Osteocyte (in vitro differentiated cells): ENCODE measurements at places on chromosomes 16 and 17. TPM values are rescaled to one million over a fixed set of nuclear protein-coding genes. Genes with fewer than 3 reads are reported as not detected.

DNA sequence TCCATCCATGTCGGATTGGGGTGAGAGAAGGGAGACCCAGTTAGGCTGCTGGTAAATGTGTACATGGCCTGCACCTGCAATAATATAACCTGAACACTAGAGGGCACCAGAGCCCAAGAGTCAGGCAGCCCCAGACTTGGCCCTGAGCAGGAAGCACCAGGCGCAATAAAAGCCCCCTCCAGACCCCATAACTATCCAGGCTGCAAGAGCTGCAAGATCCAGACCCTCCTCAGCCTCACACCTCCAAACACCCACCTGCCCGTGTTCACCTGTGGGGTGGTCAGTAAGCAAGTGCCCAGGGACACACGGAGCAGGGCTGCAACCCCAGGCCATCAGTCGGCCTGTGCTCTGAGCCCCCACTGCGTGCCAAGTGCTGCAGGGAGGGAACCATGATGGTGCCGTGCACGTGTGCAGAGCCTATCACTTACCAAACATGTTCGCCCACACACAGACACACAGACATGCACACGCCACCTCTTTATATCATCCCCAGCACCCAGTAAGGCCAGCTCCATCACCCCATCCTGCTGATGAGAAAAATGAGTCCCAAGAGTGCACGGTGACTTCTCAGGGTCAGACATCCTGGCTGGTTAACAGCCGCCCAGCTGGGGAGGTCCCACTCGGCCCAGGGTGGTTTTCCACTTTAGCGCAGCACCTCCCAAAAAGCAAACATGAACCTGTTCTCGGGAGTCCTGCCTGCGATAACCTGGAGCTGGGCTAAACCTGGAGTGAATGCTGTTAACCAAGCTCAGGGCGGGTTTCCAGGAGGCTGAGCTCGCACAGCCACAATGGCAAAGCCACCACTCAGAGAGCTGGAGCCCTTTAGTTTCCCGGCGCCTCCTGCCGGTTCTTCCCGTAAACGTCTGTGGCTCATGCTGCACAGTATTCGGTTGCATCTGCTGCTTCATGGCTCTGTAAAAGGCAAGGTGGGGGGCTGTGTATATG is 439.8 kb downstream of the SOX9 start:
- no peak for DNase-seq

DNA sequence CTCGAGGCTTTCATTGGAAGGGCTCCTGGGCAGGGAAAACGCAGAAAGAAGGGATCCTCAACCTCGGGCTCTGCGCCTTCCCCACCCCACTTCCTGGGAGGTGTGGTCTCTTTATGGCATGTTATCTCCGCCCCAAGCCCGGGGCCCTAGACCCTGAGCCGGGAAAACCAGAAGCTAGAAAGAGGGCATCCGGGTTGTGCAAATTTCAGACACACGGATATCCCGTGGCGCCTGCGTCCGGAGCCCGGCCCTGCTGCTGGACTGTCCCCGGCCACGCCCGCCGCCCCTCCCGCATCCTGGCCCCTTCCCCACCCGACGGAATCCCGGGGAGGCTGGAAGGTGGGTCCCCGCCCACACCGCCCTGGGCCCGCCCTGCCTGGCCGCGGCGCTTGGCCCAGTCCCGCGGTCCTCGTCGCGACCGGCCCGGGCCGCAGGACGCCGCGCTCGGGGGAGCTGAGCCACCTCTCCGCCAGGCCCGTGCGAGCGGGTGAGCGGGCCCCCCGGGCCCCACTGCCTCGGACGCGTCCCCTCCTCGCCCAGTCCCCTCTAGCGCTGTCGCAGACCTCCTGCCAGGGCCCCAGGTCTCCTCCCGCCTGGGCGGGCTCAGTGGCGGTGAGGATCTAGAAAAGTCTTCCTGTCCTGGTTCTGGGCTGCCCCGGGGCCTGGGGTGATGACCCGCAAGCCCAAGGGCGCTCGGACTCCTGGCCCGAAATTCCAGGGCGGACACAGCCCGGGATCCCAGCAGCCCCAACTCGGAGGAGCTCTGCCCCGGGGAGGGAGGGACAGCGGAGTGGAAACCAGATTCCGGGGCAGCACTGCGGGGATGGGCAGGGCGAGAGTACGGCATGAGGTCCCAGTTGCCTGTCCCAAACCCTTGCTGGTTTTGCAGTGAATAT is at the start of gene SLC16A5:
TSS of gene SLC16A5 (plus strand) at position 397 of the 896 bp plus-strand sequence. CDS start 5,683 bp downstream, outside the sequence.
- DNase-seq: peak; percentile 90

GRCh38 chr17:66633317-66633965 is 201.5 kb upstream of the CACNG5 start:
- no peak for DNase-seq

DNA sequence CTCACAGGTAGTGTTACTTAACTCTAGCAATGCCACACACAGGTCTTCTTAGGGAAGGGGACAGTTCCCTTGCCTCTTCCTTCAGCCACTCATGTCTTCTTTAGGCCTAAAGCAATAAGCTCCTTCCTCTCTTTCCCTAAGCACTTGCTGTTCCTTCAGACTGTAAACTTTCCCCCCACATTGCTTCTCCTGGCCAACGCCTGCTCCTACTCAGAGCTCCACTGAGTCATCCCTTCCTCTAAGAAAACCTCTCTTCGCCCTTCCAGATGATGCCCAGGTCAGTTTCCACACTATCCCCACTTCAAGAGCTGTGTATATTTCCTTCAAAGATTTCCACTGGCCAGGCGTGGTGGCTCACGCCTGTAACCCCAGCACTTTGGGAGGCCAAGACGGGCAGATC is 12.5 kb upstream of the EPOP start:
- no peak for DNase-seq

GRCh38 chr16:55571191-55571897 is 4.9 kb downstream of the CAPNS2 start:
- no peak for DNase-seq

DNA sequence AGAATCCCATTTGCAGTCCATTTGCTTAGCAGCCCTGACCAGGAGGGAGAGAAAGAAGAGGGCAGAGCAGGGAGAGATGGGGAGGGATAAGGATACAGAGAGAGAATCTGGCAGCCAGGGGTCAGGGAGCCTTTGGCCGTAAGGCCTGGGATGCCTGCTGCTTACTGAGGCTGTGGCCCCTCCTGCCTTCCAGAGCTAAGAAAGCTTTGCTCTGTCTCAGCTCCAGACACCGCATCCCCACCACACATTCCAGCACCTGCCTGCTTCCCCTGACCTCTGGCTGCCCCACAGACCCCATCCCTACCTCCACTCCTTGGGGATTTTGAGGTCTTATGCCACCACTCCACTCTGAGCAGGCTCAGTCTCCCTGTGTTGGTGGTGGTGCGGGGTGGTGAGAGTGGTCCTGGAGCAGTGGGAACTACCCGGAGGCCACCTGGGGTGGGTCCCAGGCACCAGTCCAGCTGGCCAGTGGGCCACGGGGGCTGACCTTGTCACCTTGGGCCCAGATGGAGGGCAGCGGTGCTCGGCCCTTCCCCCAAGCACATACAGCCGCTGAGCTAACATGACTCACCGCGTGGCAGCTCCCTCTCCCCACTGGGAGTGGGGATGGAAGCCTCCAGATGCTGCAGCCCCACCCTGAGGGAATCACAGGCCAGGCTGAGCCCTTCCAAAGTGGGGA is 58.3 kb downstream of the RAI1 start:
- no peak for DNase-seq

Gene ATP2A3
- total RNA-seq: not detected in 2 replicates

Gene ABCA10
- 1.7 and 1.8 TPM in 2 replicates for total RNA-seq

Gene KIF2B
- total RNA-seq: not detected in 2 replicates
